GM12865 (cell line): ENCODE measurements at places on chromosomes 5 and 9.

DNA sequence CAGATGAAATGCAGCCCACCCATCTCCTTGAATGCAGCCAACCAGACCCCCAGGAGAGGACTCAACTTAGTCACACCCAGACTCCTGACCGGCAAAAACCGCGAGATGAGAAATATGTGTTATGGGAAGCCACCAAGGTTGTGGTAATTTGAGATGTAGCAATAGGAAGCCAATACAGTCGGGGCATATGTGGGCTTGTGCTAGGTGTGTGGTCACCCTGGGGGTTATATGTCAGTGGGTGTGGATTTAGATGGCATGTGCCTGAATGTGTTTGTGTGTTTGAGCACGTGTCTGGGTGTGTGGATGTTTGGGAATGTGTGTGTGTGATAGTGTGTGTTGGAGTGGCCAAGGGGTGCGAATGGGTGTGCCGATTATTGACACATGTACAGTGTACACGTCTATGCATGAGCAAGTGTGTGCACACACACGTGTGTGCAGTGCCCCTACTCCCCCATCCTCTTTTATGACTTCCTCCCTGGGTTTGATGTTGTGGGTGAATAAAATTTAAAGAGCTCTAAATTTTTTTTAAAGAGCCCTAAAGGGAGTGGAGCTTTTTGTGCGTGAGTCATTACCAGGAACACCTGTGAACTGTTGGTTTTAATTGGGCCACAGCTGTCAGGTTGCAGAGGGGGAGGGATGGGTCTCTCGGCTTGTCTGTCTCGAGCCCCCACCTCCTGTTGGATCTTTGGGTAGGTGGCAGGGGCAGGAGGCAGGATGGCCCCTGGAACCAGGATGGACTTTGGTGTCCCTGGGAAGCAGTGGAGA lies 86.8 kb downstream of the LHX2 start:
- DNase-seq: no peak

DNA sequence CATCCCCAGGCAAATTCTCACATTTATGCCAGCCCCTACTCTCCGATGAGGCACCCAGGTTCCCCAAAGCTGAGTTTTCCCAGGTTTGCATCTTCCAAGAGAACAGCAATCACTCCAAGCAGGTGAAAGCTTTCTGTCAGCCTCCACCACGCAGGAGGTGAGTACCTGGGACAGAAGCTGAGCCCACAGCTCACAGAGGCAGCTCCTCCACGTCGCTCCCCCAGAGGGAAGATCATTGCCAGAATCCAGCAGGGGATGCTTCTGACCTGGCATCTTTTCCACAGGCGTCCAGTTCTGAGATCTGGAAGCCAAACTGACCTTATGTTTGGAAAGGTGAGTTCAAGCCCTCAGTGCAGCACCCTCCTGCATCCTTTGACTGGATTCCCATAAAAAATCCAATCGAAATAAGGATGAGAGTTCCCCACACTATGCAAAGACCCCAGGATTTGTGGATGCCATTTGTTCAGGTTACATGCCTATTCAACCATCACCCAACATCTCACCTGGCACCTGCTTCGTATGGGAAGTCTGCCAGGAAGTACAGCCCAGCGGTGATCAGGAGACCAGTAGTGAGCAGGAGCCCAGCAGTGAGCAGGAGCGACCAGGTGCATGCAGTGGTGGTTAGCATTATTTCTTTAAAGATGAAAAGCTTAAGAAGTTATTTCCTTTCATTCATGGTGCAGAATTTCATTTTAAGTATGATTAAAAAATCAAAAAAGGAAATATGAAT lies 47.4 kb upstream of the OLFM1 start:
- no peak for DNase-seq

- DNase-seq: no peak
These were observed 338 bp downstream of the ABHD17B start for GRCh38 chr9:71910650-71911060.

- DNase-seq: no peak
These were observed 25.4 kb downstream of the GPR21 start for GRCh38 chr9:123058834-123059233.

DNA sequence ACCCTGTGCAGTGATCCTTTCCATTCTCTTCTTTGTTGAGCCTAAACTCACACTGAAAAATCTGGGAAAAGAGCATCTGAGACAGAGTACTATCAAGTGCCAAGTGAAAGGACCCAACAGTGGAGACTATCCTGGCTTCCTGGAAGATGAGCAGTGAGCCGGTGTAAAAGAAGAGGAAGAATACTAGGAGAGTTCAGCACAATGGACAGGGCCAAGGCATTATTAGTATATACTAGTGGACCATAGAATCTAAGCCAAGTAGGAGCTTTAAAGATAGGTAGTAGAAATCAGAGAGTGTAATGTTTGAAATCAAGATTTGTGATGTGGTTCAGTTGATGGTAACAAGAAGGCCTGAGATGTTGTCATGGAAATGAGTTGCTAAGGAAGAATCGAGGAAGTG lies 140.8 kb downstream of the CAMK4 start:
- no peak for DNase-seq

DNA sequence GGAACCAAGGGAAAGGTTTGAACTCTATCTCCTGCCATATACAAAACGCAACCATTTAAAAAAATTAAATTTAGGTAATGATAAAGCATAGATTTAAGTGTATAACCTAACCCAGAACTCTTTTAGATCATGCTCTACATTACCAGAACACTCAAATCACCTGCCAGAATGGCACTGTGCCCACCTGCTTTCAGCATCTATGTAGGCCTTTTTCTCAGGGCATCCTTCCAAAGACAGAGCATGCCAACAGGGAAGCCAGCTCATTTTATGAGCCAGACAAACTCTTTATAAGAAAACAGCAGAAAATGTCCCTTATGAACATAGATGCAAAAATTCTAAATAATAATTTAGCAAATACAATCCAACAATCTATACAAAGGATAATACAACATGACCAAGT lies 47.9 kb upstream of the SMAD5 start:
- no peak for DNase-seq

DNA sequence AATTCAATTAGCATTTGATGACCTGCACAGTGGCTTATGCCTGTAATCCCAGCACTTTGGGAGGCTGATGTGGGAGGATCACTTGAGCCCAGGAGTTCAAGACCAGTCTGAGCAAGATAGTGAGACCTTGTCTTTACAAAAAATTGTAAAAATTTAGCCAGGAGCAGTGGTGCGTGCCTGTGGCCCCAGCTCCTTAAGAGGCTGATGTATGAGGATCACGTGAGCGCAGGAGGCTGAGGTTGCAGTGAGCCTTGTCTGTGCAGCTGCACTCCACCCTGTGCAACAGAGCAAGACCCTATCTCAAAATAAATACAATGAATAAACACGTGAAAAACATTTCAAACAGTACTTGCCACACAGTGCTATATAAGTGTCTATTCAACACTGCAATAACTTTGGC lies 4.2 kb downstream of the ABCA1 start:
- DNase-seq: peak; percentile 44

DNA sequence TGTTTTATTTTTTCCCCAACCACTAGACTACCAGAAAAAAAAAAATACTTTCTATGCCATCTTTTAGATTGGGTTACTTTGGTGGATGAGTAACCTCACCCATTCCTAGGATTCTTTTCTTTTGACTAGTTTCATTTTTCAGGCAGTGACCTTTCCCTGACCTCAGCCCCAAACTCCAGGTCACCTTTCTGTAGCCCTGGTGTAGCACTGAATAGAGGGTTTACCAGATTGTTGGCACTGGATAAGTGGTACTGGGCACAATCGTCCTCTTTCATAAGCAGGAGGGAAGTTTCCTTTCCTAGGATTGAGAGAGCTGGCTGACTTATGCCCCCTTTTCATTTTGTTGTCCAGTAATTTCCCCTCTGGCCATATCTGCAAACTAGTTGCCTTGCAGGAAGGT lies 169.4 kb upstream of the TMEM161B start:
- DNase-seq: no peak

GRCh38 chr5:90871391-90871991 lies 312.9 kb downstream of the ADGRV1 start:
- no peak for DNase-seq

DNA sequence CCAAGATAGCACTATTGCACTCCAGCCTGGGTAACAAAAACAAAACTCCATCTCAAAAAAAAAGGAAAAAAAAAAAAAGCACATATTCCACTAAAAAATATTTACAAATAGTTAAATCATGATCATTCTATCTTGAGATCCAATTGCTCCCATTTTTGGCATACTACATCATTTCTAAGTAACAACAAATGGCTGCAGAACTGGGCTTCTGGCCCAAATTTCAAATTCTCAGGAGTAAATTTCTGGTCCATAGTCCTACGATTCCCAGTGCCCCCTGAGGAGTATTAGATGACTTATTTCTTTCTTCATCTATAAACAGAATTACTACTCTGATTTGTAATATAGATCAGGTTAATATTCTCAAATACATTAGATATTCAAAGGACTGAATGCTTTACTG lies 62.1 kb downstream of the CEMIP2 start:
- DNase-seq: no peak

GRCh38 chr5:138824516-138824915 lies 50.6 kb downstream of the LRRTM2 start:
- DNase-seq: no peak

DNA sequence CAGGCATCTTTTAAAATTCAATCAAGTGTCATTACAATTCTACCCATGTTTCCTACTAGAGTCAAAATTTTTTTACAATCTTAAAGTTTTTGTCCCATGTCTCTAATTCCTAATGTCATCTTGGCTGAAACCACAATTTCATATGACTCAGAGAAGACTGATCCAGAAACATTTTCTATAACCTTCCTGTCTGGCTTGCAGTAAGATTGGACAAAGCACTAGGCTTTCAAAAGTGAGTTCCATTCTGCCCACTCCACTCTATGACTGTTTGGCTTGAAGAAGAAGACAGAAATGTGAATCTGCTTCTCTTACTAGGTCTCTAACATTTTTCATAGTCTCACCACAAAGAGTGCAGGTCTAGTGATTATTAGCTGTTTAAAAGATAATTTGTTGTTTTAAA lies 88.8 kb downstream of the NR3C1 start:
- DNase-seq: peak; percentile 19

GRCh38 chr9:75487856-75488718 lies 399.8 kb downstream of the OSTF1 start:
- DNase-seq: no peak

- DNase-seq: no peak
These were observed 73.3 kb upstream of the PCA3 start for GRCh38 chr9:76690973-76691370.

- no peak for DNase-seq
These were observed 581.5 kb downstream of the CCDC171 start for GRCh38 chr9:16134351-16134750.

DNA sequence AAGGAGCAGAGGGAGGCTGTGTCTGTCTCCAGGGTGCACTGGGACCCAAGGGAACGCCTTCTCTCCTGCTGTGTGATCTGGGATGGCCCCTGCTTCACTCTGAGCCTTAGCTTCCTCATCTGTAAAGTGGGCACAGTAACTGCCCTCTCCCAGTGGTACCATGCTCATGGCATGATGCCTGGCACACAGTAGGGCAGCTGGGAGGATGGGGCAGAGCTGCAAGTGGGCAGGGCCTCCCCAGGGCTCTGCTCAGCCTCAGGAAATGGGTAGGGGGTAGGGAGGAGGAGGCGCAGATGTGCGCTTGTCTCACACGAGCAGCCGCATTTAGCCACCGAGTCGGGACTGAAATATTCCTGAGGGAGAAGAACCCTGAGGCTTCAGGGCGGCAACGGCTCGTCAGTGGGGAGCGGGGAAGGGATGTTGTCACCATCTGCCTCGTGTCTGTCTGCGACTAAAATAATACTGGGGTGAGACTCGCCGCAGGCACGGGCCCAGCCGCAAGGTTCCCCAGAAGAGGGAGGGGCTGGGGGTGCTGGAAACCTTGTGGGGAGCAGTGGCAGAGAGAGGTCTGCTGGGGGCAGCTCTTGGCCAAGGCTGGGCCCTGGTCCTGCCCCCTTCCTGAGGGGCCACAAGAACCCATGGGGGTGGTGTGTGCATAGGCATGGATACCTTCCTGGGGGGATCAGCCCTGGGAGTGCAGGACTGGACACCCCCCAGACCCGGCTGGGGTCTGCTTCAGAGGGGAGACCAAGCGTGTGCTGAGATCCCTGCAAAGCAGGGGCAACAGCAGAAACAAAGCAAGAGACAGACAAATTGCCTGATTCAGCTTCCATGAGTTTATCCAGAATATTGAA lies 55.2 kb upstream of the PSD2 start:
- peak; percentile 24 for DNase-seq

GRCh38 chr5:150052956-150053712 lies 33.2 kb downstream of the CSF1R start:
- no peak for DNase-seq

DNA sequence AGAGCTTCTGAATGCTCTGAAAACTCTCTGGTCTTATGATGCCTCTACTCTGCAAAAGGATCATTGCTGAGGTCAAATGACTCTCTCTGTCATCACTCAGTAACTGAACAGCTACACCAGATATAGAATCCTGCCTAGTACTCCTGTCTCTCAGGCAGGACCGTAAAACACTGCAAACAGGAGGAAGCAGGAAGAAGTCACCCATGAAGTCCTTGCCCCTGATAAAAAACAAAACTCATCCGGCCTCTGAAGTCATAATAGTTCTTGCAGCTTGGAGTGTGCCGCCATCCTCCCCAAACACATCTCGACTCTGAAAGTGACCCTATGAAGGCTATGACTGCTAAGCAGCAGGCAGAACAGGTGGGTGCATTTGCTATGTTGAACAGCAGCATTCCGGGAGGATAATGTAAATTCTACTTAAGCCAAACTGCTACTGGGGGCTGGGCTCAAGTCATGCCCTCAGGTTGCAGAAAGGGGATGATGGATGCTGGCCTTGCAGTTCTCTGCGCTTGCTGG lies 81.9 kb upstream of the FAM169A start:
- DNase-seq: no peak

- DNase-seq: no peak
These were observed 18.5 kb upstream of the SLC12A7 start for GRCh38 chr5:1130218-1130946.

- no peak for DNase-seq
These were observed 217.0 kb downstream of the PCSK5 start for GRCh38 chr9:76107482-76107881.

GRCh38 chr5:128491291-128491690 lies 46.8 kb downstream of the FBN2 start:
- peak; percentile 19 for DNase-seq

DNA sequence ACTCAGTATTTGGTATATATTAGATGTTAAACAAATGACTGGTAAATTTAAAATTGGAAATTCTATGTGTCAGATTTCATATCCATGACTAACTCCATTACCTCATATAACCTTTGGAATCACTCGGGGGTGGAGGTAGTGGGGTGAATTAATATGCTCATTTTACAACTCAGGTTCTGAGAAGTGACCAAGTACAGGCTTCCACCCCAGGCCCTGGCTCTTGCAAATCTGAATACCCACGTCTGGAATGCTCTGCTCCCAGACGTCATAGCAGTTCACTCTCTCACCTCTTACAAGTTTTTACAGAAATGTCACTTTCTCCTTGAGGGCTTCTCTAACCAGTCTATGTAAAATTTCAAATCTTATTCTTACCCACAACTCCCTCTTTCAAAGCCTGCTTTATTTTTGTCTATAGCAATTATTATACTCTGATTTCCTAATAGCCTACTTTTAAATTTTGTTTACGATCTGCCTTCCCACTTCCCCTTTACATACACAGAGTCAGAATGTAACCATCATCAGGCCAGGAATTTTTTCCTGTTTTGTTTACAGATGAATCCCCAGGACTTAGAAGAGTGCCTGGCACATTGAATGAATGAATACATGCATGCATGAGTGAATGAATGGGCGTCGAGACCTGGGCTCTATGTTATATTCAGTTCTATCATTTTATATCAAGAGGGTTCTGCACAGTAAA lies 134.1 kb upstream of the IFNE start:
- DNase-seq: no peak
